Pancreas (tissue), 10 donors: ENCODE measurements at places on chromosomes 6 and 20. TPM values are rescaled to one million over a fixed set of nuclear protein-coding genes. Genes with fewer than 3 reads are reported as not detected.

The C2 gene
- 2.0 TPM for total RNA-seq

The BPIFB6 gene
- total RNA-seq: not detected

The RFX6 gene
- total RNA-seq: 1.9 TPM

The ADGRG6 gene
- 10.7 TPM for total RNA-seq

The HRH3 gene
- total RNA-seq: not detected

The AIF1 gene
- total RNA-seq: 18.6 TPM

DNA sequence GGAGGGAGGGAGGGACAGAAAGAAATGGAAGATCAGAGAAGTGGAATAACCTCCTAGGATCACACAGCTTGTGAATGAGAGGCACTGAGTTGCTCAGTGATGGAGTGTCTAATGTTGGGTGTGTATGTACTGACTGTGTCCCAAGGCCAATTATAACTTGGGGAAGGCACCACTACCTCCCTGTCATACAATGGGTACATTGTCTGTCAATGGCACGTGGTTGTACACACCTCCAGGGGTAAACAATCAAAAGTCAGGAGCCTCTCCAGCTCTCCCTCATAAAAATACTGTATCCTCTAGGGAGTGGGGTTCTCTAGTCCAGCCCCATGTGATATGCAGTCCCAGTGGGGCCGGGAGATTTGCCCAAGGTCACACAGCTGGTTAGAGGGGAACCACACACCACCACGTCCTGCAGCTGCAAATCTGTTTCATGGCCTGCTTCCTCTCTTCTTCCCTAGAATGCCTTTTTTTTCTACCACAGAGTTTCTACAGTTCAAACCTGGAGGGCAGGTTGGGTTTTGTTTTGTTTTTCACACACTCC, 112.5 kb downstream of the SNX5 start:
- no peak for DNase-seq

GRCh38 chr20:5073660-5074231, 46.0 kb downstream of the PCNA start:
- peak; percentile 32 for DNase-seq

DNA sequence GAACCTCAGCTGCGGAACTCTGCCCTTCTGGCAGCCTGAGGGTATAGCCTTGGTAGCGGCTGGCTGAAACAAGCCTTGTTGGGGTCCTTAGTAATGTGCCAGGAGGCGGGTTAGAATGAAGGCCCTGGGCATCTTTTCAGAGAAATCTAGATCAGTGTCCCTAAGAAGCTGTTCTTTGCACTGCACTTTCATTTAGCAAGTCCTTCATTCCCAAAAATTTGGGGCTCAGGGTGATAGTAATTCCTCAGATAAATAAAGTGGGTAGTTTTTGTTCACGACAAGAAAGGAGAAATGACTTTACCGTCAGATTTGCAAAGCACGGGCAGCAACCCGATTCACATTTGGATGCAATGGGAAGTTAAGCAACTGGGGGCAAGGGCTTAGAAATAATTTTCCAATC, 3.2 kb downstream of the INSM1 start:
- no peak for DNase-seq

GRCh38 chr6:42911171-42912021, 4.5 kb upstream of the PTCRA start:
- no peak for DNase-seq

DNA sequence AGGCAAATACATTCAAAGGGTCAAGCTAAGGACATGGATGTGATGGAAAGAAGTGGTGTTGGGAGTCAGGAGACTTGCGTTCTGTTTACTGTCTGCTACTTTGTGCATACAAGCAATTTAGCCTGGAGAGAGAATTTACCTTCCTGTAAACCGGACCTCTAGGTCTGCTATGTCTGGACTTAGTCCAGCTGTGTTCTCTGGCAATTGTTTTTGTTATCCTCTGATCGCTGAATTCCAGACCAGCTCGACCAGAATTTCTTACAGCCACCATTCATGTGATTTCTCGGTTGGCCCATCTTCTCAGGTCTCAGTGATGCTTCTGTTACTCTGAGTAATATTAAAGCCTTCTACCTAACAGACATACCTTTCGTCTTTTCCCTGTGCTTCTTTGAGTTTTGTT, 75.2 kb downstream of the LRRC1 start:
- DNase-seq: no peak
